T-helper 17 cell (primary cell): ENCODE measurements at places on chromosomes 6 and 20.
A peak's percentile ranks its signal among the peaks of the same experiment; 100 is the strongest.

DNA sequence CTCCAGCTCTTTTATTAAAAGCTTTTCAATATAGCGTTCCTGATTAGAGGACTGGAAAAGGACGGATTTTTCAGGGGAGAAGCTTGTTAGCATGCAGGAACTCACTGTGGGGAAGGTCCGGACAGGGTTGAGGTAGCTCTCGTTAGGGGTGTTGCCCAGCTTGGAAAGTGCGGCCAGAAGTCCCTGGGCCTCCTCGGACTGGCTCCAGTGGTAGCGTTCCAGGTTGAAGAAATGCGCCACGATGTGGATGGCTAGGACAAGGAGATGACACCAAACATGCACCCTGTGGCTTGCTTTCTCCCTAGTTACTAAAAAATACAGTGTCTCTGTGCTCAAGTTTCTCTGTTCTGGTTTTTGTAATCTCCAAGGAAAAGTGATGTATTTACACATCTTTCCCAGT is 12.5 kb downstream of the NOX3 start:
- H3K27me3 ChIP-seq, result peaks cover 55% of the 10 kb centered on the region
- H3K27ac ChIP-seq, result no peak overlapping the region

GRCh38 chr6:12544821-12545565 is 171.6 kb upstream of the PHACTR1 start:
- H3K27me3 ChIP-seq, result peaks cover 21% of the 10 kb centered on the region
- no peaks in the 10 kb centered on the region for H3K36me3 ChIP-seq
- H3K27ac ChIP-seq, result no peak overlapping the region
- no peak for DNase-seq
- no peaks in the 10 kb centered on the region for H3K4me1 ChIP-seq

DNA sequence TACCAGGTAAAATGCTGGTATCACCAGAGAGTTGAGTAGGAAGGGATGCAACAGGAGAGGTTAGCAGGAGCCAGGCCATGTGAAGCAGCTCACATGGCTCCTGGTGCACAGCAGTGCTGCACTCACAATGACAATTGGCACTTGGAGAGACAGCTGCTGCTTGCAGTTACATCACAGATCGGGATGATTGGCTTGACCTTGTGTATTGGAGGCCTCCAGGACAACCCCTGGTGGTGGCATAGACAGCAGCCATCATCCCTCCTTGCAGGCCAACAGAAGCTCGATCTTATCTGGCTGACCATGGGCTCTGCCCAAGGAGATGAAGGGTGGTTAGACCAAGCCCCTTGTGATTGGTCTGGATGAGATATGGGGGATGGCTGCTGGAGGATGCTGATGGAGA is 73.0 kb downstream of the EYA2 start:
- H3K4me1 ChIP-seq, result peaks cover 7% of the 10 kb centered on the region
- DNase-seq, result no peak
- peaks cover 2% of the 10 kb centered on the region for H3K36me3 ChIP-seq
- peaks cover 52% of the 10 kb centered on the region for H3K27me3 ChIP-seq
- no peak overlapping the region for H3K27ac ChIP-seq

DNA sequence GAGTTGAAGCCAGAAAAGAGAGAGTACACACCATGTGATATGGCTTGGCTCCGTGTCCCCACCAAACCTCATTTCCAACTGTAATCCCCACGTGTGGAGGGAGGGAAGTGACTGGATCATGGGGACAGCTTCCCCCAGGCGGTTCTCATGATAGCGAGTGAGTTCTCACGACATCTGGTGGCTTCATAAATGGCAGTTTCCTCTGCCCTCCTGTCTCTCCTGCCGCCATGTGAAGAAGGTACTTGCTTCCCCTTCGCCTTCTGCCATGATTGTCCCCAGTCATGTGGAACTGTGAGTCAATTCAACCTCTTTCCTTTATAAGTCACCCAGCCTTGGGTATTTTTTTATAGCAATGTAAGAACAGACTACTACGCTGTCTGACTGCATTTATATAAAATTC is 40.3 kb downstream of the TAF4 start:
- H3K36me3 ChIP-seq, result no peaks in the 10 kb centered on the region
- DNase-seq, result no peak
- H3K4me3 ChIP-seq, result no peak overlapping the region
- peak overlapping the region; percentile 62 for H3K27ac ChIP-seq
- peaks cover 35% of the 10 kb centered on the region for H3K4me1 ChIP-seq

GRCh38 chr6:25534942-25535631 is 116.9 kb upstream of the SCGN start:
- H3K27ac ChIP-seq, result no peak overlapping the region
- no peak overlapping the region for H3K4me3 ChIP-seq
- H3K27me3 ChIP-seq, result peaks cover 3% of the 10 kb centered on the region
- H3K36me3 ChIP-seq, result peaks cover 5% of the 10 kb centered on the region

DNA sequence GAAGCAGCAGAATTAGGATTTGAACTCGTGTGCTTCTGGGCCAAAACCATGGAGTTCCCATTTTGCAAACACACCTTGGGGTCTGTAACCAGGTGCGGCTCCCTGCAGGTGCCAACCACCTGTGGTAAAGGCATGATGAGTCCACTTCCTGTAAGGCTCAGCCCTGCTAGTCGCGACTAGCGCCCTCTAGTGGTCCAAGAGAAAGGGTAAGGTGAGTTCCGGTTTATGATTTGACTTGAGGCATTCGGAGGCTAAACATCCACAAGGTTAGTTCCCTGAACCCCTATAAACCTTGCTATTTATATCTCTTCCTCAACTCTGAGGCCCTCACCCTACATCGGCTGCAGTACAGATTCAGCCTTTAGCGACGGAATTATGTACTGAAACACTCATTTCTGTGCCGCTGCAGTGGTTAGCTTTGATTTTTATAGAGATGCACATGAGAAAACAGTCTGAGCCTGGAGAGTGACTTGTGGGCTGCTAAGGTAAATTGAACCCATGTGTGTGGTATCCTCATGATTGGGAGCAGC is 173.4 kb downstream of the PLCB1 start:
- peaks cover 3% of the 10 kb centered on the region for H3K4me1 ChIP-seq
- no peak overlapping the region for H3K27ac ChIP-seq

DNA sequence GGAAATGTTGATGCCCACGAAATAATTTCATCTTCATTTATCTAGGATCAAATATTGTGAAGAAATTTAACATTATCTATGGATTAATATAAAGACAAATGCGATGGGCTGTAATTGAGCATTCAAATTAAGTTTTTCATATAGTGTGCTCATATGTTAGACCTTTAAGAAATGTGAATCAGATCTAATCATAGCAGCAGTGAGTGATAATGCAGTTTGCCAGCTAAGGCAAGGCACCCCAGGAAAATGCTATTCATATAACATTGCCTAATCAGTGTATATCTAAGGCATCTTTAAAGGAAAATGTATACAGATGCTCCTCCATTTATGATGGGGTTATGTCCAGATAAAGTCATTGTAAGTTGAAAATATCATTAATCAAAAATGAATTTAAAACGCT is 135.2 kb downstream of the KCNQ5 start:
- no peak overlapping the region for H3K4me3 ChIP-seq
- H3K27me3 ChIP-seq, result peaks cover 6% of the 10 kb centered on the region
- no peak for DNase-seq
- H3K4me1 ChIP-seq, result no peaks in the 10 kb centered on the region
- no peak overlapping the region for H3K27ac ChIP-seq

DNA sequence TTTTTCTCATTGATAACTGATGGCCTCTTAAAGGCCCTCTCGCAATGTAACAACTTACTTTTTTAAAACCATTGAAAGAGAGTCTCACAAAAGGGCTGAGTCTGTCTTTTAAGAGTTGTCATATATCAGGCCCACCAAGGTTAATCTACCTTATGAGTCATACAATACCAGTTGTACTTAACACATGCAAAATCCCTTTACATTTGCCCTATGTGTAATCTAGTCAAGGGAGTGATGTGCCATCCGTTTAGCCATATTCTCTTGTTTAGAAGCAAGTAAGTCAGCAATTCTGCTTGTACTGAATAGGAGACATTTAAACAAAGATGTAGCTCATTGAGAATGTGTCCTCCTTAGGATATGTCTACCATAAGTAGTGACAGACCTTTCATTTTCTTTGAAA is 143.7 kb downstream of the TENT5A start:
- no peaks in the 10 kb centered on the region for H3K27me3 ChIP-seq
- no peak overlapping the region for H3K27ac ChIP-seq
- DNase-seq, result no peak
- no peaks in the 10 kb centered on the region for H3K4me1 ChIP-seq

DNA sequence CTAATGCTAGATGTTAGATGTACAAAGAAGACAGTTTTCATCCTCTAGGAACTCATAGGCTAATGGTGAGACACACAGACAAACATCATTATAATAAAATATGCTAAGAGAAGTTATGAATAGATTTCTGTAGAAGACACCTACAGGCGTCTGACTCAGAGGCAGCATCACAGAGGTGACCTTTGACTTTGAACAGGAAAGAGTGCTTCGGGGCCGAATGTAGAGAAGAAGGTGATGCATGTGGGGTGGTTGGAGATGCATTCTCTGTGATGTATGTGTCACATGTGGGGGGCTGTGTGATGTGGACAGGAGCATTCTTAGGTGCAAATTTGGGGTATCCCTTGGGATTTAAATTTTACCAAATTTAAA is 6.8 kb downstream of the GUCA1A start:
- H3K36me3 ChIP-seq, result no peaks in the 10 kb centered on the region
- peaks cover 3% of the 10 kb centered on the region for H3K4me1 ChIP-seq
- no peak overlapping the region for H3K27ac ChIP-seq
- peaks cover 18% of the 10 kb centered on the region for H3K27me3 ChIP-seq
- DNase-seq, result no peak

- H3K4me3 ChIP-seq, result no peak overlapping the region
- H3K4me1 ChIP-seq, result peaks cover 24% of the 10 kb centered on the region
- no peak overlapping the region for H3K27ac ChIP-seq
- no peak for DNase-seq
- peaks cover 2% of the 10 kb centered on the region for H3K36me3 ChIP-seq
- no peaks in the 10 kb centered on the region for H3K27me3 ChIP-seq
Measured at GRCh38 chr6:34587851-34588250, 31.7 kb upstream of the SPDEF start.

DNA sequence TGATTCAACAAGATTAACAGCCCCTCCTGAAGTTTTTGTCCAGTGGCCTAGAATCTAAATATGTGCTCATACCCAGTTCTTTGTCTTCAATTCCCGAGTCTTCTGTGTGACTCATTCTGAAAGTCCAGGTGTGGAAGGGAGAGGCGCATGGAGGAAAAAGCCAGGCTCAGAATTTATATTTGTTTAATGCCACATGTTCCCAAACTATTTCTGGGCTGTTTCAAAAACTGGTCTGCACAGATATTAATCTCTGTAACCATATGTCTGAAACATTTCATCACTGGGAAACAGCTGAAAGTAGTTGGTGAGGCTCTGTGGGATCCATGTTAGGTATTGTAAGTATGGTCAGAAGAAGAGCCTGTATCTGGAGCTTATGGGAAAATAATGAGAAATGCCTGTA is 266.0 kb downstream of the PAX1 start:
- H3K27ac ChIP-seq, result no peak overlapping the region
- DNase-seq, result no peak
- H3K4me1 ChIP-seq, result no peaks in the 10 kb centered on the region
- no peaks in the 10 kb centered on the region for H3K36me3 ChIP-seq

- no peak overlapping the region for H3K27ac ChIP-seq
- H3K36me3 ChIP-seq, result peaks cover 8% of the 10 kb centered on the region
- no peak for DNase-seq
- peaks cover 38% of the 10 kb centered on the region for H3K4me1 ChIP-seq
- H3K4me3 ChIP-seq, result no peak overlapping the region
Measured at GRCh38 chr6:52546678-52547077, 30.2 kb downstream of the TRAM2 start.

DNA sequence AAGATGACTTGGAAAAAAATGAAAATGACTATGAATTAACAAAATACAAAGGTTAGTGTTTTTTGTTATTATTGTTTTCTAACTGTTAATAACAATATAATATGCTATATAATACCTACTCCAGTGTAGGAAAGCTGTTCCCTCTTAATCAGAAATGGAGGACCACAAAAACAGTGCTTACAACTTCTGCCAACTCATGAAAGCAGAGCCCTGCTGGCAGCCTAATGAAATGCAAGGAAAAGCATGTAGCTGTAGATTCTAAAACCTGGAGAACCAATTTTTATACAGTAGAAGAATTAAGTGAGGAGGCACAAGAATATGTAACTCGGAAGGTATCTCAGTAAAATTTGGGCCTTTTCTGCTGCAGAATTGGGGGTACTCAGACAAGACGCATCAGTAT is 29.4 kb downstream of the PHIP start:
- no peak for DNase-seq
- H3K4me3 ChIP-seq, result no peak overlapping the region
- H3K27me3 ChIP-seq, result no peaks in the 10 kb centered on the region
- H3K4me1 ChIP-seq, result peaks cover 26% of the 10 kb centered on the region

- no peak for DNase-seq
- no peaks in the 10 kb centered on the region for H3K36me3 ChIP-seq
- H3K27ac ChIP-seq, result no peak overlapping the region
- H3K4me3 ChIP-seq, result no peak overlapping the region
Measured at GRCh38 chr6:19864285-19864684, 27.1 kb downstream of the ID4 start.

DNA sequence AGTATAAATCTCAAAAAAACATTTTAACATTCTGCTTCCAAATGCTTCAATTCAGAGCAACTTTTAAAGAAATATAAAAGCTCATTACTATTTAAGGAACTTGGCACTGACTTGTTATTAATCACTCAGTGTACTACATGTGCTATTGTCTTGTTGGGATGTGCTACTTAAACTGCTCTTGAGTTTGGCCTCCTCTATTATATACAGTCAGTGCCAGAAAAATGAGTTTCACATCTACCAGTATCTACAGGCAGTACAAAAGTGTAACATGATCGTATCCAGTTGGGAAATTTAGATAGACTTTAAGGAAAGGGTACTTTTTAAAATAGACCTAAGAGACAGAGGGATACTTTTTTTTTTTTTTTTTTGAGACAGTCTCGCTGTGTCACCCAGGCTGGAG is 627.3 kb upstream of the SLC35B3 start:
- no peak for DNase-seq
- H3K27ac ChIP-seq, result no peak overlapping the region
- no peaks in the 10 kb centered on the region for H3K27me3 ChIP-seq
- H3K4me1 ChIP-seq, result no peaks in the 10 kb centered on the region
- no peak overlapping the region for H3K4me3 ChIP-seq

GRCh38 chr6:73699676-73700459 is 3.9 kb downstream of the CD109 start:
- no peak overlapping the region for H3K27ac ChIP-seq
- peaks cover 3% of the 10 kb centered on the region for H3K36me3 ChIP-seq
- DNase-seq, result no peak
- H3K27me3 ChIP-seq, result peaks cover 66% of the 10 kb centered on the region
- H3K4me1 ChIP-seq, result peaks cover 7% of the 10 kb centered on the region
- H3K4me3 ChIP-seq, result no peak overlapping the region

- DNase-seq, result no peak
- H3K36me3 ChIP-seq, result no peaks in the 10 kb centered on the region
- H3K4me1 ChIP-seq, result peaks cover 10% of the 10 kb centered on the region
- no peak overlapping the region for H3K4me3 ChIP-seq
Measured at GRCh38 chr20:45897692-45898091, 6.6 kb downstream of the CTSA start.

- no peak overlapping the region for H3K27ac ChIP-seq
- H3K4me3 ChIP-seq, result no peak overlapping the region
- H3K27me3 ChIP-seq, result peaks cover 73% of the 10 kb centered on the region
Measured at GRCh38 chr20:21087862-21088540, 18.2 kb downstream of the LINC00237 start.

- H3K27me3 ChIP-seq, result no peaks in the 10 kb centered on the region
- H3K27ac ChIP-seq, result peak overlapping the region; percentile 87
- no peak overlapping the region for H3K4me3 ChIP-seq
- peaks cover 25% of the 10 kb centered on the region for H3K4me1 ChIP-seq
- peaks cover 11% of the 10 kb centered on the region for H3K36me3 ChIP-seq
- no peak for DNase-seq
Measured at GRCh38 chr6:24836109-24836508, 37.4 kb upstream of the ARMH2 start.
